ENCODE measurements at places on chromosomes 1 and 21.

GRCh38 chr1:35554266-35555211 is 2.7 kb downstream of the KIAA0319L start:
- DNase-seq: no peak

DNA sequence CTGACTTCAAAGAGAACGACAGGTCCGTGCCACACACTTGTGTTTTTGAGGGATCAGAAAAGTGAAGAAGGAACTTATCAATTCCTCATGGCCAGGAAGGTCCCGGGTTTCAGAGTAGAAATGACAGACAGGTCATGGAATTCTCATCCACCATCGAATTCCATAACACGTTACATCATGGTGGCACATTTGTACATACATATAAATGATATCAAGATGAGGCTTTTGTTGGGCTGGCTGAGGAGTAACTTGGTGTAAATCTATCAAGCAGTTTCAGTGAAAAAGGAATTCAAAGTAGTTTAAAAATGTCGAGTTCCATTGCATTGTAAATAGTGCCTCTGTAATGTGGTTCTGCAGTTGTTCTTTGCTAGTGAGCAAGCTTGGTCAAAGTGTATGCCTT is 22.9 kb upstream of the GNPAT start:
- no peak for DNase-seq

DNA sequence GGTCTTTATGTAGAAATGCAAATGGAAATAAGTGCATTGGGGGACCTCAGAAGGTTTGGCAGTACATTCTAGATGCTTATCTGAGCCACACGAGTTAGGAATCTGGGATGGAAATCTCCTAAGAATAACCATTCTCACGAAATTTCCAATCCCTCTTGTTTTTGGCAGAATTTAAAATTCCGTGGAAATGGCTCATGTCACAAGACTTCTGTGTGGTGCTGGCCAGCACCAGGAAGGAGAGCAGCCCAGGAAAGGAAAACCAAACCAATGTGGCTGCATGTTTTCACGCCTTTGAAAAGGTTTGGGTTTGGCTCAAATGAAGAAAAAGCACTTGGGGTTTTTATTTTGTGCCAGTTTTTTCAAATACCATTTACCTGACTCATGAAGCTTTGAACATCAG is 80.1 kb upstream of the KCNK2 start:
- no peak for DNase-seq

GRCh38 chr1:236000781-236001180 is 64.1 kb downstream of the NID1 start:
- no peak for DNase-seq

DNA sequence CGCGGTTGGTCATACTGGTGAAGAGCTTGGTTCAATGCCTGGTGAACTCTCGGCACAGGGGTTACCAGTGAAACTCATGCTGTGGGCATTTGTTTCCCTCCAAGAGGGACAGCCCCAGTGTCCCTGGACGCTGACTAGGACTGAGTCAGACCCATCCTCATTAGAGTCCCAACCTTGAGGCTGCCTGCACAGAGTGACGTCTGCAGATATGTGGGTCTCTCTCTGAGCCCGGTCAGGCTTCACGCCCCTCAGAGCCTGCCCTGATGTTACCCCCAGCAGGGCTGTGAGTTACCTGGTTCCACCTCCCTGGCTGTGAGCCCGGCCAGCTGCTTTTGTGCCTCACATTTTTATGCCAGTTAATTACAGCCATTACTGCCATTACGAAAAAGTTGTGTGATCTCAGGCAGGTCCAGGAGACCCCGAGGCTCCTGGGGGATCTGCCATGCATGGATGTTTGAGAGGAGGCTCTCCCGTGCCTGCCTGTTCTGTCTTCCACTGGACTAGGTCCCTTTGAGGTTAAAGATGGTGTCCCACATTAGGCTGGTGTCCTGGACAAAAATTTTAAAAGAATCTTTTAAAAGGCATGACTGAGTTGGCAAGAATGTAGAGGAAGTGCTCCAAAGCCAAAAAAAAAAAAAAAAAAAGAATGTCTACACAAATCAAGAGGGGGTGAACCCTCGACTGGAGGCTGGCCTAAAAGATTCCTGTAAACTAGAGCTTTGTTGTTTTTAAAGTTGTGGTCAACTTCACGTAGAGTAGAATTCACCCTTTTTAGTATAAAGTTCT is 36.6 kb upstream of the PADI1 start:
- DNase-seq: no peak

DNA sequence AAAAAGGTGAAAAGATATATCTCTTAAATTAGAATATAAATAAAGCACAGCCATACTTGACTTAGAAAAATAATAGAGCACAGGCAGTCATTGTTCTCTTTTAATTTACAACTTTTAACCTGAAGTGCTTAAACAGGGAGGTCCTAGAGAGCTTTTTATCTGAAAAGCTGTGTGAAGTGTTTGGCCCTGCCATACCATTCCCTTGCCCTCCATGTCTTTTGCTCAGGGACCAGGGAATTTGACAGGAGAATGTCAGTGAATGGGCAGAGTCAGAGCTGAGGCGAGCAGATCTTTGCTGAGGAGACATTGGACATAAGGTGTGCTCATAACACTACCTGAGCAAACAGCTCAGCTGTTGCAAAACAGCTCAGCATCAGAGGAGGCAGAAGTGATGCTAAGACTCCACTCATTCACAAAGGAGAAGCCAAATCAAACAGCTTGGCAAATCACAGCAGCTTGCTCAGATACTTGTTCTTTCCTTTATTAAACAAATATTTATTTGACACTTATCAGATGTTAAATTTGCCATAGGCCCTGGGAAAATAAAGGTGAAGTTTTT is 14.9 kb upstream of the MGST3 start:
- DNase-seq: no peak

DNA sequence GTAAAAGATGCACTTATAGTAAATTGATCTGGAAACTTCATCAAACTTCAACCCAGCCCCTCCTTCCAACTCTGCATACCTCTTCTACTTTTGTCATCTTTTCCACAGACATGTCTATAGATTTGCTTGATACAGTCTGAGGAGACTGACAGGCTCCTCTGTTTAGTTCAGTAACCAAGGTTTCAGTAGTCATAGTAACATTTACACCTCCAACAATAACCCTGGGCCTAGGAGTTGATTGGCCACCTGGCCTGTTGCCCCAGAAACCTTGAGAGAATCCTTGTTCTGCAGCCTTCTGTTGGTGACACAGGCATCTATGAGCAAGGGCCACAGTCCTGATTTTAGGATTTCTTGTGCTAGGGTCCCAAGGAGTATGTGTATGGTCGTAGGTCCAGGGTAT is at the start of gene CFAP141:
CFAP141 (minus strand) TSS at position 138 of the 400 bp plus-strand sequence; CDS start at position 112, 26 bp downstream.
- DNase-seq: peak; percentile 20

GRCh38 chr21:29822064-29822463 is 117.7 kb downstream of the GRIK1 start:
- DNase-seq: no peak

GRCh38 chr21:44074315-44074958 is 32.8 kb upstream of the PWP2 start:
- DNase-seq: no peak

- DNase-seq: no peak
Observed at GRCh38 chr1:15400627-15401026, 9.1 kb upstream of the EFHD2 start.

DNA sequence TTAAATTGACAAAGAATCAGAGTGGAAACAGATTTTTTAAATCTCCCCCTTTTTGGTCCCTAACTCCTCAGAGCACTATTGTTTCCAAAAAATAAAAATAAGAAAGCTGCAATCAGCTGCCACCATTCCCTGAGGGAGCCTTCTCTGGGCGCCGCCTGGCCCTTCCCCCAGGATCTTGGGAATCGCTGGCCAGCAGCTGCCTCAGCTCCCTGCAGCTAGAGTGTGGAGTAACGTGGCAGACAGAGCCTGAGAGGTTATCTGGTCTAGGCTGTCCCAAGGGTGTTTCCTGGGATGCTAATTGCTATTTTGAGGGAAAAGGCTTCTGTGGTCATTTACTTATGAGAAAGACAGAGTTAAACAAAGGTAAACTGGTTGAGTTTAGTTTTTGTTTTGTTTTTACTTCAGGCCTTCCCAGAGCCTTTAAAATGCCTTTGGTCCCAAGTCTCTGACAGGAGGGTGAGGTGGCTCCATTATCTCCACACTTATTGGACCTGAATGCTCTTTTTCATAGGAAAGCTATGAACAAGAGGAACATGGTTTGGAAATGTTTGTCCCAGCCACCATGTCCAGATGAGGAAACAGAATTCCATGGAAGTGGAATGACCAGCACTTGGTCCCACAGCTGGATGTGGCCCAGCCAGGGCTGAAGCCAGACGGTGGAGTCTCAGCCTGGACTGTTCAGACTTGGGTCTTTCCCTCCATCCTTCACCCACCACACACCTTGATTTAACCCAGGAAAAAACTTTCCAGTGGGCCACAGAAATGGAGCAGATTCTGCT is 14.1 kb upstream of the KIAA1614 start:
- DNase-seq: no peak

- DNase-seq: no peak
Observed at GRCh38 chr1:5473268-5473667, 519.0 kb downstream of the NPHP4 start.

- peak; percentile 64 for DNase-seq
Observed at GRCh38 chr1:101407505-101408211, 170.8 kb downstream of the S1PR1 start.

DNA sequence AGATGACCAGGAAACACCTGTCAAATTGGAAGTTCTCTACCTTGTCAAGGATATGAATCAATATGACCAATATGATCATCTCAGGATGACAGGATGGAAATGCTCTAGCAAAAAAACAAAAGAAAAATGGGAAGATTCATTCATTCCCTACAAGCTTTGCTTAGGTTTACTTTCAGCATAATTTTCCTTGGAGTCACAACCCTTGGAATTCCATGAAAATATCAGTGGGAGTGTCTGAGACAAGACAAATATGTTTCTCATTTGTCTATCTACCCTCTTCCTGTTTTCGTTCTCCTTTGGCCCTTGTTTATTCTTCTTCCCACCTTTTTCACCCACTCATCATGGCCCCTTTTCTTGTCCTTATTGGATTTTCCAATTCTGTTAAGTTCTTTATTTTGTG is 50.6 kb downstream of the COLGALT2 start:
- no peak for DNase-seq

GRCh38 chr1:223870617-223871574 is 25.1 kb upstream of the TP53BP2 start:
- DNase-seq: peak; percentile 96

- DNase-seq: peak; percentile 13
Observed at GRCh38 chr1:109404838-109405237, 7.1 kb upstream of the SORT1 start.

GRCh38 chr1:61098333-61098732 is 16.0 kb downstream of the NFIA start:
- no peak for DNase-seq

- DNase-seq: no peak
Observed at GRCh38 chr1:172929006-172929405, 121.7 kb downstream of the TNFSF18 start.
